ENCODE measurements at places on chromosomes 5 and 9.

DNA sequence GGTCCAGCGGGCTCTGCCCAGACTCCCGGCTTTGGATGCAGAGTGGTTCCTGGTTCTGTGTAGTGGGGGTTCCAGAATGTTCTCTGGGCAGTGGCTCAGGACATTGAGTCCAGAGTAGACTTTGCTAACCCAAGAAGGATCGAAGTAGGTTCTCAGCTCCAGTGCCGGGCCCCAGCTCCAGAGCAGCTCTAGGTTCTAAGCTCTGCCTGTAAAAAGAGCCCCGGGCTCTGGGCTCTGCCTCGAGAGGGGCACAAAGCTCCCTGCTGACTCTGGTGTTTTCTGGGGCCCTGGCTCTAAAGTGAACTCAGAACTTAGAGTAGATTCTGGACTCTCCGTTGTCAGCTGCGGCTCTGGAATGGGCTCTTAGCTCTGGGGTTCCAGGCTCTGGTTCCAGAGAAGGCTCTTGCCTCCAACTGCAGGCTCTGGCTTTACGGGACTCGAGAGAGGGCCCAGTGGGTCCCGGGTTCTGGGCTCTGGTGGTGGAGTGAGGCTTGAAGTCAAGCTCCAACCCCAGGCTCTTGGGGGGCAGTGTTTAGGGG is 414 bp downstream of the WDR38 start:
- no peak for DNase-seq

DNA sequence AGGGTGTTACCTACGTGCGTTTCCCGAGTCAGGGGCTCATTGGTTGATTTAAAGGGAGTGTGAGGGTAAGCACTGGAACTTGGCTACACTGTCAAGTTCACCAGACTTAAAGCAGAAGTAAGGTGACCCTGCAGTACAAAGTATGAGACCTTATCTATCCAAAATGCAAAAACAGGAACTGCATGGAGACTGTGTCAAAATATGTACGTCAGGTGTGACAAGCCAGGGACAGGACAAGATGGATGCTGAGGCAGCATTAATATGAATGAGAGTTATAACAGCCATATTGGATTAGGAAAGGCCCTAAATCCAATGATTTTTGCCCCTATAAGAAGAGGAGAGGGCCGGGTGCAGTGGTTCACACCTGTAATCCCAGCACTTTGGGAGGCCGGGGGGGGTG is 15.4 kb upstream of the SUSD3 start:
- peak; percentile 50 for DNase-seq

DNA sequence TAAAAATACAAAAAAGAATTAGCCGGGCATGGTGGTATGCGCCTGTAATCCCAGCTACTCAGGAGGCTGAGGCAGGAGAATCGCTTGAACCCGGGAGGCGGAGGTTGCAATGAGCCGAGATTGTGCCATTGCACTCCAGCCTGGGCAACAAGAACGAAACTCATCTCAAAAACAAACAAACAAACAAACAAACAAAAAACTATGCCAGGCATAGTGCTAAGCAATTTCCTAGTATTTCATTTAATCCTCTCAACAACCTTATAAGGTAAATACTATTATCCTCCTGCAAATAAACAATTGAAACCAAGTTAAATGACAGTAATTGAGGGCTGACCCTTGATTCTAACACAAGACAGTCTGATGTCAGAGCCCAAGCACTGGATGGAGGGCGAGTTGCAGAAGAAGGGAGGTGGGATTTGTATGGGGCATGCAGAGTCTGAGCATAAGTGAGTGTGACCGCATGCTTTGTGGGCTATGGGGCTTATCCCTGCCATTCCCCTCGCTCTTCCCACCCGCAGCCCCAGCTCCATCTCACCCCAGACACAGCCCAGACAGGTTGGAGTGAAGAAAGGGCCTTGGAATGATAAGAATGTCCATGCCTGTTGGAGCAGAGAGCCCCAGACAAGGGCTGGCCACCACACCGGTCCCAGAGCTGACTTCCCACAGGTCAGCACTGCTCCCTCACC is 24.3 kb upstream of the RPS14 start:
- DNase-seq = no peak

DNA sequence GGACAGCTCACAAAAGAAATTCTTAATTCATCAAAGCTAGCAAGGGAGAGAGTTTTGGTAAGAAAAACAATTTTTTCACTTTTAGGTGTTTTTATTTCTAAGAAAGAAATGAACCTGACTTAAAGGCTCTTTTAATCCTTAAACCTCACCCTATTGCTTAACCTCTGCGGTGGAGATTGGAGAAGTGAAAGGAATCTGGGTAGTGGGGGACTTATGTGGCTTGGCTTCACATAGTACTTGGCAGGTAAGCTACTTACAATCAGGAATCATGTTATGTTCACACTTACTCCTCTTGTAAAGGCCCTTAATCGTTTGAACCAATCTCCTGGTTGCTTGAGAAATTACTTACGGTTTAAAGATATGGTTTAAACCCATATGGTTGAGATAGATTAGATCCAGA is 104.8 kb downstream of the ISOC1 start:
- DNase-seq = no peak

DNA sequence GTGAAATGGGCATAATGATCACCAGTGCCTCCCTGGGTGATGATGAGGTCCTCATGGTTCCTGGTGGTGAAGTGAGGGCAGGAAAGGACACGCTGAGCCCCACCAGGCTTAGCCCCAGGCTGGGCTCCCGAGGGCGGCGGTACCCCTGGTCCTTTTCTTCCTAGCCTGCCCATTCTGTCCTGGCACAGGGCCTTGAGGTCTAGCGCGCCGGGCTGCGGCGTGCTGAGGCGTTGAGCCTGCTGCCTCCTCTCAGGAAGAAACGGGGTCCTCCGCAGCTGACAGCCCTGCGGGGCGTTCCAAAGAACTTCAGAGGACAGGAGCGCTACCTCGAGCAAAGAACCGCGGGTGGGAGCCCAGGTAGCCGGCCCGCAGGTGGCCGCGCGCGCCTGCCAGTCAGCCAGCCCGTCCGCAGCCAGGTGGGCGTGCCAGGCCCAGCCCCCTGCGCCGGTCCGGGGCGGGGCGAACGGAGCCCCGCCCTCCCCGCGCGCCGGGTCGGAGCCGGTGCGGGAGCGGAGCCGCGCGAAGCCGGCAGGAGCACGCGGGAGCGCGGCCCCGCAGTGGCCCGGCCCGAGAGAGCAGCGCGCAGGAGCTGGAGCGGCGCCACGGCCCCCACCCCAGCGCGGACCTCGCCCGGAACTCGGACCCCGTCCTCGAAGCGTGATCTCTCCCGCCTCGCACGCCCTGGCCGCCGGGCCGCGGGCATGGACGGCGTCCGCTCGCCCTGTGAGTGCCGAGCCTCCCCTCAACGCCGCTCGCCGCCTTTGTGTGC is at the start of gene WNK2:
Gene WNK2 (plus strand): TSS at position 477 of the 769 bp plus-strand sequence. CDS start 791 bp downstream, outside the sequence.
- DNase-seq = no peak
